Renal cortex interstitium (tissue), 15 donors: ENCODE measurements at places on chromosomes 2 and 18. TPM values are rescaled to one million over a fixed set of nuclear protein-coding genes. Genes with fewer than 3 reads are reported as not detected.

DNA sequence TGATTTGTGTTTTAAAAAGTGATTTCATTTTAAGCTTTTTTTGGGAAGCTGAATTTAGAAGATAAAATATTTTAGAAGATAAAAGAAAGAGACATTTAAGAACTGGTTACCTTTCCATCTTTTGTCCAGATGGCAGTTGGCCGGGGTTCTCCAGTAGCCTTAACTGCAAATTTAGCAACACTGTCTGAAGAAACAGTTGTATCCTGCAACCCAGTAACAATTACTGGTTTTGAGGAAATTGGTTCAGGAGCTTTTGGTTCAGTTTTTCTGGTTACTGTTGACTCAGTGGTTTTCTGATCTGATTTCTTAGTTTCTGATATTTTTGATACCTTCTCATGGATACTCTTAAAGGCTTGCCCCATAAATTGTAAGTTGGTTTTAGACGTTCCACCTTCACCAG is 49.9 kb downstream of the PLEKHA3 start:
- DNase-seq: no peak

- DNase-seq: no peak
Measured at GRCh38 chr2:105329197-105329554, 359 bp downstream of the TGFBRAP1 start.

GRCh38 chr2:121826036-121826435 is 70.6 kb downstream of the TSN start:
- no peak for DNase-seq

The SMPD4 gene
- polyA plus RNA-seq: 77.3 TPM

The TNP1 gene
- not detected for polyA plus RNA-seq

The DOK6 gene
- polyA plus RNA-seq: 17.1 TPM

GRCh38 chr2:204753841-204754240 is 208.6 kb downstream of the PARD3B start:
- DNase-seq: no peak

The ZNF513 gene
- 21.0 TPM for polyA plus RNA-seq

DNA sequence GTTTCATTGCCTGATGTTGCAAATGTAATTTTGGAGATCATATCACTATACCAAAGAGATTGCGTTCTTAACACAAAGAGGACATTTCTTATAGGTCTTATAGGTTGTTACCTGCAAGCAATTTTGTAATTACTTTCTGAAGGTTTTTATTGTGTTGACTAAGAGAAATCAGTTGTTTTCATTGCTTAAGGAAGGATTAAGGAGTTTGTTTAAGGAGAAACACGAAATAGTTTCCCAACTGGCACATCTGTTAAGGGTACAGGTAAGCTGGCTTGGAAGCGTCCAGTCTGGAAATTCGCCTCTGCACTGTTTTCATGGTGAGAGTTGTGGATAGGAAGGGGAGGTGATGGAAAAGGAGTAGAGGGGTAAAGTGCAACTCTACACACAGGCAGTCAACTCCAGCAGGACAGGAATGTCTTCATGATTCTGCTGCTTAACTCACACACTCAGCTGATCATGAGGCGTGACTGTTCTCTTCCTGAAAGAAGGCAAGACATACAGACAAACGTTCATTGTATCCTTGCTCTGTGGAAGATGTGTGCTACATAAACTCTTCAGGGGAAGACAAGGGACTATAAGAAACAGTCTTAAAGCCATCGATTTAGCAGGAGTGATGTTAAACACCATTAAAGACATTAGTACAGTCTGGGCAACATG is 61.4 kb upstream of the ACSL3 start:
- DNase-seq: no peak

The TNFRSF11A gene
- 2.0 TPM for polyA plus RNA-seq

GRCh38 chr2:146312899-146313298 is 1531.9 kb upstream of the ACVR2A start:
- DNase-seq: no peak

DNA sequence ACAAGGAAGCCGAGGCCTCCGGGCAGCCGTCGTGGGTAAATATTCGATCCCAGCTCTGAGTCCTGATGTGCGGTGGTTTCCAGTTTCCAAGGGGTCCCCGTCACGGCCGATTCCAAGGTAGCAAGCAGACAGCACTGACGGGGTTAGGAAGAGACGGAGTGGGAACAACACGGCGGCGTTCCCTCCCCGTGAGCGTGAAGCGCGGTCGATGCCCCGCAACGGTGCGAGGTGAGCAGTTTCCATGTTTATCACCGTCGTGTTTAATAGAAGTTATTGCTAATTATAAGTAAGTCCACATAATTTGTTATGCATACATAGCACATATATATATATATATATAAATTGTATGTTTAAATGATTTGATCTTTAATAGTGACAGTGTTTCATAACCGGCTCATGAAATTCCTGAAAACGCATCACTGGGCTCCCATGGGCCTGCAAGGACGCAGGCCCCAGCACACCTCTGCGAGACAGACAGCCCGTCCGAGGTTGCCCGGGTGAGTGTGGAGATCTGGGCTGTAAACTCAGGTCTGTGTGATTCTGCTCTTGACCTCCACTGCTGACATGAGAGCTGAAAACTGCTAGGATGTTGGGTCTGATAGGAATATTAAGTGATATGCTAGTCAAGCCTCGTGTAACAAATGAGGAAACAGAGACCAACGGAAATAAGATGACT is 243.5 kb upstream of the SALL3 start:
- no peak for DNase-seq

DNA sequence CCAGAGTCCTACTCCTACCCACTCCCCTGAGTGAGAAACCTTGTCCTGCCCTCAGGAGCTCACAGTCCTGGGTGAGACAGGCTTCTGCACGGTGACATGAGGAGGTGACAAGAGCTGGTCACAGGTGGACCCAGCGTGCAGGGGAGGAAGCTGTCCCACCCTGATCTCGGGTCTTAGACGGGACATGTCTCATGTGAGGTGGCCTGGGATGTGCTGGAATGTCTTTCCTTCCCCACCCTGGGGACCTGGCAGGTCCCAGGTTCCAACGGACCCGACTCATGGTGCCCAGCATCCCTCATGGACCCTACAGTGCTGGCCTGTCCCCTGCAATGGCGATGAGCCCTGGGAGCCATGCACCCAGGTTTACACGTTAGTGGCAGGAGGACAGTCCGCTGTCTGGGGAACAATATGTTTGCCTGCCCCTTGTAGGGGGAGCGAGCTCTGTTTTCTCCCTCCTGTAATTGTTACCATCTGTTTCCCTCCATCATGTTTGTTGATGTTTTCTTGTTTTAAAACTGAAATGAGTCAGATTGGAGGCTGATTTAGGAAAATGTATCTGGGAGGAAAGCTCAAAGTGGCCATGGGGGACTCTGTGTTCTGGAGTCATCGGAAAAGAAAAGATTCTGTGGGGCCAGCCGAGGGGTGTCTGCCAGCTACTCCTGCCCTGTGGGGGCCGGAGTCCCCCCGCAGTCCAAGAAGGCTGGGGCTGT is 238.1 kb downstream of the KLHL29 start:
- no peak for DNase-seq

The NT5C1B gene
- polyA plus RNA-seq: 1.2 TPM

DNA sequence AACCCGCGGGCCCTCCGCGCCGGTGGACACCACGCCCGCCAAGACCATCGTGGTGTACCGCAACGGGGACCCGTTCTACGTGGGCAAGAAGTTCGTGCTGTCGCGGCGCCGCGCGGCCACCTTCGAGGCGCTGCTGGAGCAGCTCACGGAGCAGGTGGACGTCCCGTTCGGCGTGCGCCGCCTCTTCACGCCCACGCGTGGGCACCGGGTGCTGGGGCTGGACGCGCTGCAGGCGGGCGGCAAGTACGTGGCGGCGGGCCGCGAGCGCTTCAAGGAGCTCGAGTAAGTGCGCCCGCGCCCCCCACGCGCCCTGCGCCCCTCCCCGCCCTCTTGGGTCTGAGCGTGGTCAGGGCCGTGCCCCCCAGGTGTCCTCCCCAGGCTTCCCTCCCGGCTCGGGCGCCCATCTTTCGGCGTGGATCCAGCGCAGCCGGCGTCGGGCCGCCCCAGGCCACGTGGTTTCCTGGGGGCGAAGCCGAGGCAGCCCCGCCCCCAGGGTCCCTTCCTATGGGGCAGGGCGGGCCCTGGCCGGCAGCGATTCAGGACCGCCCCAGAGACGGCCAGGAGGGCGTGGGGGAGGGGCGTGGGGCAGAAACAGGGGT is 481 bp downstream of the DCDC2C start:
- DNase-seq: no peak
